Urothelium cell line (cell line): ENCODE measurements at places on chromosomes 7 and 10.

GRCh38 chr10:17790651-17791050, 18.5 kb upstream of the MRC1 start:
- DNase-seq, result no peak

DNA sequence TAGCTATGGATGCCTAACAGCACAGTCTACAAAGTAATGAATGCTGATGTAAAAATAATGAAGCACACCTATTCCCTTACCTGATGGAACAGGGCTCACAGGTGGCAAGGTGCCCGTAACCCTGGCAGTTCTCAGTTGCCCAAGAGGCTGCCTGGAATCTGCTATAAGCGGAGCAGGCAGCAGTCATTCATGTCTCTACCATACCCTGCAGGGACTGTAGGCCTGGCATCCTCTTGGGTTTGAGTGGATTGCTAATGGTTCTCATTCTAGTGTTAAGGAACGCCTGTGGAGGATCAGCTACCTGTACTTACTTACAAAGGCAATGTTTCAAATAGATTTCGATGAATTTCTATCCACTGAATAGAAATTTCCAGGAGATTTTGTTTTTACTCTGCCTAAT, 38.4 kb downstream of the BAIAP2L1 start:
- DNase-seq, result no peak

DNA sequence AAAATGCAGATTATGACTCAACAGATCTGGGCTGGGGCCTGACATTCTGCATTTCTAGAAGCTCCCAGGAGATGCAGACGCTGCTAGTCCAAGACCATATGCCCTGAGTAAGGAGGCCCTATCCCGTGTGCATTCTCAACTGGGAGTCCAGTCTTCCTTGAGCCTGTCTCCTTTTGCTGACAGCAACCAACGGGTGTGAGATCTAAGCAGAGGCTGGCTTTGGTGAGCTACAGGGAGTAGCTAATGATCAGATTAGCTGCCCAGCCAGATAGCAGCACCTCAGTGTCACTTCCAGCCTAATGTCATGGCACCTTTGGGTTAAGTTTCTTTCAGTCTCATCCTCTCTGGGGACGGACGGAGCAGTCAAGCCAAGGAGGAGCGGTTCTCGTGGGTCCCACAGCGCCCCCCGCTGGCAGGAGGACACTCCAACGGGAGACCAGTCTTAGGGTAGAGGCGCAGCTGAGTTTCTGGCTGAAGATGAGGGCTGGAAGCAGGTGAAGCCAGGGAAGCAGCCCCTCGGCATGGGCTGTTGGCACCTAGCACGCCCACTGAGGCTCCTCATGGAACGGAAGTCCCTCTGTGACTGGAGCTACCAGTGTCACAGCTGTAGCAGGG, 154.0 kb downstream of the CCDC3 start:
- DNase-seq, result no peak

GRCh38 chr7:18390535-18390907, 105.0 kb upstream of the HDAC9 start:
- no peak for DNase-seq

- no peak for DNase-seq
Observed at GRCh38 chr7:3867863-3868262, 566.8 kb downstream of the SDK1 start.

- DNase-seq, result no peak
Observed at GRCh38 chr7:142501434-142501833, 243.6 kb upstream of the PRSS58 start.

DNA sequence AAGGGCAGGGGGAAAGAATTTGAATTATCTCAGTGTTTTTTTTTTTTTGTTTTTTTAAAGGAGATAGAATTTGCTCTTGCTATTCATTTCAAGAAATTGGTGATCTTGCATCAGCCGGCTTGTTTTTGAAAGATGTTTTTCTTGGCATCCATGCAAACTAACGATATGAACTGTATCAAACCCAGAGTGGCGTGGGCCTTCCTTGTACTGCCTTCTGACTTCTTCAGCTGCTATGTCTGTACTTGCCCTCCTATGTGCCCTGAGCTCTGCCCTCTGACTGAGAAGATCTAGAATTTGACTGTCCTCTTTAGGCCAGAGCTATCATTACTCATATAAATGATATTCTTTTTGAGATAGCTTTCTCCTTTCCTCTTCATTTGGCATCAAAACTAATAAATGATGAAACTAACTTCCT, 183.1 kb downstream of the EXOC4 start:
- DNase-seq, result no peak

DNA sequence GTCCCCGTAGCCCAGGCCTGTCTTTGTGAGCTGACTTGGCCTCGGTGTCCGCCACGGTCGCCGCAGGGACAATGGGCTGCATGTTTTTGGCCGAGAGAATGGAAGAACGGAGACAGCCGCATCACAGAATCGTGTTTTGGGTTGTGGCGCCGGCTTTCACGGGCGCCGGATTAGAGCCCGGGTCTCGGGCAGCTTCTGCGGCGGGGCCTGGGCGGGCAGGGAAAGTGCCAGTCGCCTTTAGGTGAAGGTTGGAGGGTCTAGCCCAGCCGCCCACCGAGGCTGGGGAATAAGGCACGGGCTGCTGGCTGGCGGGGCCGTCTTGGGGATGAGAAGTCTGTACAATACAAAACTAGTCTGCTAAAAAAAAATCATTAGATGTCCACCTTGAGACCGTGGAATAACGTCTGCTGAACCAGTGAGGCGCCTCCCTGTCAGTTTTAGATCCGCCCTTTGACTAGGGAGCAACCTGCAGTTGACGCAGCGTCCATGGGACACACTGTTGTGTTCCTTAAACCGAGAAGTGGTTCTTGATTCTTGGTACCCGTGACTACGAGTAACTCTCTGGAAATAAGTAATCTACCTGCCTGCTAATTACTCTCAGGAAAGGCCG, 577 bp downstream of the DNAJB9 start:
- peak; percentile 61 for DNase-seq

DNA sequence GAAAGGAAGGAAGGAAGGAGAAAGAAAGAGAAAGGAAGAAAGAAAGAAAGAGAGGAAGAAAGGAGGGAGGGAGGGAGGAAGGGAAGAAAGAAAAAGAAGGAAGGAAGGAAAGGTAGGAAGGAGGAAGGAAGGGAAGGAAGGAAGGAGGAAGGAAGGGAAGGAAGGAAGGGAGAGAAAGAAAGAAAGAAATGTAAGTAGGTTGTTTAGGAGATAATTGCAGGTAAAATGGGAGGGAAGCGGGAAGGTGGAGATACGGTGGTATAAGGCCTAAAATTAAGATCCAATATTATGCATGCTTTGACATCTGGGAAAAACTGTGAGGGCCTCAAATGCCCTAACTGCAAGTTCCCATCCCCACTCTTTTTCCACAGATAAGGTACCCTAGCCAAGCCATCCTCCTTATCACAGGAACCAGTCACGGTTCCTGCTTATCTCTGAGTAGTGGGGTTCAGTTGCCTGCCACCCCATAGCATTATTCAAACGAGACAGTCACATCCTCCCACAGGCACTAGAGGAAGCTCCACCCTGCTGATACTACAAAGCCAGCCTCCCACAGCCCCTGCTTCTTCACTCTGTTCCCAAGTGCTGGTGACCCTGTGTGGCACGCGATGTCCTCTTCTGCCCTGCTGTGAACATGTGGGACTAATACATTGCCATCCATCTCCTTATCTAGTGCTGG, 28.7 kb downstream of the ST8SIA6 start:
- DNase-seq, result no peak

DNA sequence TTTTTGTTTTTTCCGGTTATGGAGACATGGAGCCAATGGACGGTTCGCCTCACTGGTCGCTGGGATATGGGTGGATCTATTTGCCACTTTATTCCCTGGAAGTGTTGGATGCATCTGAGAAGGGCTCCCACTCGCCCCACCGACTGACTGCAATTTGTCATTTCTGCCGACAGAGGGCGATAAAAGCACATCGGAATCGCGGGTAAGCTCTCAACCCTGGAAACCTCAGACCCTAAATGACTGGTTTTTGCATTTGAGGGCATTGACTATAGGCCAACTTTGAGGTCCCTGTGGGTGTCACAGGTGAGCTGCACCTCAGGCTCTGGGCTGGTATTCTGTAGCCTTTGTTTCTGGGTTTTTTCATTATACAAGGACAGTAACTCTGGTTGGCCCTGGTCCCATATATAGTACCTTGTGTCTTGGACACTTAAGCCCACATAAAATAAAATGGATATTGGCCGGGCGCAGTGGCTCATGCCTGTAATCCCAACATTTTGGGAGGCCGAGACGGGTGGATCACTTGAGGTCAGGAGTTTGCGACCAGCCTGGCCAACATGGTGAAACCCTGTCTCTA, 11.9 kb upstream of the OPALIN start:
- peak; percentile 74 for DNase-seq

DNA sequence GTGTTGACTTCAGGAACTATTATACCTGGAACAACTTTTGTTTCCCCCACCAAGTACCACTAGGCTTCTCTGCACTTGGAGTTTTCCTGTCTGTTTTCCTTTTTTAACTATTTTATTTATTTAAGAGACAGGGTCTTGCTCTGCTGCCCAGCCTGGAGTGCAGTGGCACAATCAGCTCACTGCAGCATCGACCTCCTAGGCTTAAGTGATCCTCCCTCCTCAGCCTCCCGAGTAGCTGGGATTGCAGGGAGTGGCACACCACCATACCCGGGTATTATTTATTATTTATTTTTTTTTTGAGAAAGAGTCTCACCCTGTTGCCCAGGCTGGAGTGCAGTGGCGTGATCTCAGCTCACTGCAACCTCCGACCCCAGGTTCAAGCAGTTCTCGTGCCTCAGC, 2.1 kb upstream of the GIGYF1 start:
- no peak for DNase-seq

DNA sequence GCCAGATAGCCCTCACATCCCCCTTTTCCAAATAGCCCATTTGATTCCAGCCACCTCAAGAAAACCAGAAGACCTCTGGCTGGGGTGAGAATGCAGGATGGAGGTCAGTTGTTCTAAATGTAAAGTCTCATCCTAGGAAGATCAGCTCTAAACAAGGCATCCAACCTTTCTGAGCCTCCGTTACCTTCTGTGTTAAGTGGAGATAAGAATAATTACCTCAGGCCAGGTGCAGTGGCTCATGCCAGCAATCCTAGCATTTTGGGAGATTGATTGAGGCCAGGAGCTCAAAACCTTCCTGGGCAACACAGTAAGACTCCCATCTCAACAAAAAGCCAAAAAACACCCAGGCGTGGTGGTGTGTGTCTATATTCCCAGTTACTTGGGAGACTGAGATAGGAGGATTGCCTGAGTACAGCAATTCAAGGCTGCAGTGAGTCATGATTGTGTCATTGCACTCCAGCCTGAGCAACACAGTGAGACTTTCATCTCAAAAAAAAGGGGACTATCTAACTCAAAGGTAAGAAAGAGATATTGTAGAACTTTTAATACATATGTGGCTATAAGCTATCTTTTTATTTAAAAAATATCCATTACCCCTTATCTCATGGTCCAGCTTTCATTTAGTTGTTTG, 43.5 kb downstream of the PRTFDC1 start:
- no peak for DNase-seq

- DNase-seq, result no peak
Observed at GRCh38 chr7:40965774-40966173, 737.1 kb downstream of the INHBA start.

DNA sequence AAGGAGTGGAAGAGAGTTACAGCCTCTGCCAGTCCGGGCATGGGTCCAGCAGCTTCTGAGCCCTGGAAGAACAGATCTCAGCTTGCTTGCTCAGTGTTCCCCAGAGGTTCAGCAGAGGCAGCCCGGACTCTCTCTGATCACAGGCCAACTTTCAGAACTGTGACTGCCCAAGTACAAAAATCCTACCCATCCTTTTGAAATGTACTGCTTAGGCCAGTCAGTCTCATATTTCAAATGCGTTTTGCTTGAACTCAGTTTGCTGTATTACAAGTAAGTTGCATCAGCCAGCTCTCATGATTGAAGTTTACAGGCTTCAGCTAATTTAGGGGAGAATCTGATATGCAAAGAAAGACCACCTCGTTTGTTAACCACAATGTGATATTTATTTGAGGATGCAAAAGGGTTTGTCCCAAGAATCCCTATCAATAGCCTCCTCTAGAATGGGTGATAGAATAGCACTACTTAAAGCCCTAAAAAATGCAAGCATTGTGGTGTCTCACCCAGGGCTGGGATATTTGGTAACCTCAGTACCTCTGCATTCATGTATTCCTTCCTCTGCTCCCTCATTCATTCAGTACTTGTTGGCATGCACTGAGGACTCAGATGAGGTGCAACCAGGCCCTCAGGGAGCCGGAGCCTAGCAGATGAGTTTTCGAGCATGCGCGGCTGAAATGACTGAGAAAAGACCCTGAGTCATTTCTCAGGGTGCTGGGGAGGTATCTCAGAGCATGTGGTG, 7.0 kb downstream of the AIMP2 start:
- no peak for DNase-seq

DNA sequence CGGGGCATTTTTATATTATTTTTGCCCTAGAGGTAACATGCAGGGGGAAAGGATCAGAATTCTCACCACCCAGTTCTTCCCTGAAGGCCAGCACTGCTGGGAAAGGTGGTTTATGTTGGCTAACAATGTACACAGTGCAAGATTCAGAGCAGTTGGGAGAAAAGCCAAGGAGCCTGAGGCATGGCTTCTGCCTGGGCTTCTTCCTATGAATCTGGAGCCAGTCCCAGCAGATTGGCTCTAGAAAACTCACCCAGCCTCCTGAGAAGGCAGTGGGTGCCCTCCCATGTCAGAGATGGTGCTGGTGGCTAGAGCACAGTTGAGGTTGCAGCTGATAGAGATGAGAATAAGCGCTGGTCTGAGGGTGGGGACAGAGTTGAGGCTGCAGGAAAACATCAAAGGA, 44.7 kb upstream of the GPR26 start:
- no peak for DNase-seq

GRCh38 chr7:26199301-26200037, 1.1 kb downstream of the HNRNPA2B1 start:
- peak; percentile 58 for DNase-seq

GRCh38 chr7:151393031-151393977, 16.5 kb downstream of the WDR86 start:
- no peak for DNase-seq

GRCh38 chr7:23530405-23530804, 1.4 kb downstream of the TRA2A start:
- peak; percentile 38 for DNase-seq

- DNase-seq, result no peak
Observed at GRCh38 chr10:125639846-125640245, 43.1 kb downstream of the TEX36 start.

- no peak for DNase-seq
Observed at GRCh38 chr10:59752278-59752940, 846 bp downstream of the MRLN start.

DNA sequence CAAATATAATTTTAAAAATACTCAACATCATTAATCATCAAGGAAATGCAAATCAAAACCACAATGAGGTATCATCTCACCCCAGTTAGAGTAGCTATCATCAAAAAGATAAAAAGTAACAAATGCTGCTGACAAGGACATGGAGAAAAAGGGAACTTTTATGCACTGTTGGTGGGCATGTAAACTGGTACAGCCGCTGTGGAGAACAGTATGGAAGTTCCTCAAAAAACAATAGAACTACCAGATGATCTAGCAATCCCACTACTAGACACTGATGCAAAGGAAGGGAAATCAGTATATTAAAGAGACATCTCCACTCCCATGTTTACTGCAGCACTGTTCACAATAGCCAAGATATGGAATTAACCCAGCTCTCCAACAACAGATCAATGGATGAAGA, 384.5 kb downstream of the PLXDC2 start:
- DNase-seq, result no peak

- peak; percentile 94 for DNase-seq
Observed at GRCh38 chr7:128409596-128410450, at the start of gene IMPDH1. Gene IMPDH1, minus strand, starts transcription at chr7:128409982. Its CDS starts 81 bp downstream, at chr7:128409901.

GRCh38 chr7:156840134-156840533, 52.8 kb downstream of the LMBR1 start:
- no peak for DNase-seq
